ENCODE measurements at places on chromosomes 1 and 21.

GRCh38 chr1:47459253-47459788 lies 21.5 kb downstream of the FOXD2 start:
- DNase-seq, result no peak

DNA sequence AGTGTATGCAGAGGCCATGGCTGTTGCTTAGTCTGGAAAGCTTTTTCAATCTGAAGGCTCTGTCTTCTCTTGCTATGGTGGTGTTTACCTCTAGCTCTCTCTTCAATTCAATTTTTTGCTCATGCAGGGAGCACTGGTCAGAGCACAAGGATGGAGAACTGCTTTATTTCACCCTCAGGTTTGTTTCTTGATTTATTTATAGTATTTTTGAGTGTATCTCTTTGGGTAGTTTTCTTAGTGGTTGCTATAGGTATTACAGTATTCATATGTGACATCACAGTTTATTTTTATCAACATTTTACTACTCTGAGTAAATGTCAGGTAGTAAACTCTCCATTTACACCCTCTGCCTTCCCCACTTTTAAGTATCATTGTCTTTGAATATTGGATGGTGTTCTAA lies 147.9 kb downstream of the RASAL2 start:
- no peak for DNase-seq

DNA sequence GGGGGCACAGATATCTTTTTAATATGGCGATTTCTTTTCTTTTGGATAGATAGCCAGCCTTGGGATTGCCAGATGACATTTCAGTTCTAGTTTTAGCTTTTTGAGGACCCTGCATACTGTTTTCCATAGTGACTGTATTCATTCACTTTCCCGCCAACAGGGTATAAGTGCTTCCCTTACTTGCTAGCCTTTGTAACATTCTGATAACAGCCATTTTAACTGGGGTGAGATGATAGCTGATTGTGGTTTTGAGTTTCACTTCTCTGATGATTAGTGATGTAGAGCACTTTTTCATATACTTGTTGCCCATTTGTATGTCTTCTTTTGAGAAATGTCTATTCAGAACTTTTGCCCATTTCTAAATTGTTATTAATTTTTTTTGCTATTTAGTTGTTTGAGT lies 151.9 kb downstream of the NTPCR start:
- DNase-seq, result no peak

DNA sequence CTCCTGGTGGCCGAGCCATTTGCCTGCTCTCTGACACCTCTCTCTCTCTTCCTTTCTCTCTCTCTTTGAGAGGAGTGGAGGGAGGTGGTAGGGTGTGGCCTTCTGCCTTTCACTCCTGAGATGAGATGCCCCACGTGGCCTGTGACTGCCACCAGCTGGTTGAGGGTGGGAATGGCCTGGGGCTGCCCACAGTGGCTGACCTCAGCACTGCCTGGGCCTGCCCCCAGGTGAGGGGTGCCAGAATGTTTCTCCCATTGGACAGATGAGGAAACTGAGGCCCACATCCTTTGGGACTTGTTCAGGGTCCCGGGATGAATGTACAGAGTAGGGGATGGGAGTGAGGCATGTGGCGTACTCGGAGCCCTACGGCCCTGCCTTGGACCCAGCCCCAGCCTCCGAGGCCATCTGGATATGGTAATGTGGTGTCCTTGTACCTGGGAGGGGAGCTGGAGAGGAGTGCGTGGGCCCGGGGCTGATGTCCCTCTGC lies 12.7 kb upstream of the C1orf167 start:
- no peak for DNase-seq

GRCh38 chr1:26388791-26389445 lies 16.4 kb upstream of the ZNF683 start:
- DNase-seq, result no peak

- DNase-seq, result no peak
Observed at GRCh38 chr1:56462209-56462608, 117.2 kb downstream of the PLPP3 start.

DNA sequence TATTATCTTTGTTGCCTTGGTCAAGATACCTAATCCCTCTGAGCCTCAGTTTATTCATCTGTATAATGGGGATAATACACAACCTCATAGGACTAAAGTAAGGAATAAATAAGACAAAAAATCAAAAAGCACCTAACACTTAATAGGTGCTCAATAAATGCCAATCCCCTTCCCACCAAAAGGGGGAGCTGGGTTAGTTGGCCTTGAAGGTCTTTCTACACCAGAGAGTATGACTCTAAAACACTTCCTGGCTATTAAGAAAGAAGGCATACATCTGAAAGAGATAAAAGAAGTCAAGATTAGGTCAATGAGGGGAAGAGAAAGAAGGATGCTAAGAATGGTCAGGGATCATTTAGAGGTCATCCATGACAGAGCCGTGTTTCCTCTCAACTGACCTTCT lies 11.1 kb downstream of the VSIG8 start:
- DNase-seq, result no peak
